Effector CD8-positive, alpha-beta T cell (primary cell): ENCODE measurements at places on chromosomes 13 and 19.

DNA sequence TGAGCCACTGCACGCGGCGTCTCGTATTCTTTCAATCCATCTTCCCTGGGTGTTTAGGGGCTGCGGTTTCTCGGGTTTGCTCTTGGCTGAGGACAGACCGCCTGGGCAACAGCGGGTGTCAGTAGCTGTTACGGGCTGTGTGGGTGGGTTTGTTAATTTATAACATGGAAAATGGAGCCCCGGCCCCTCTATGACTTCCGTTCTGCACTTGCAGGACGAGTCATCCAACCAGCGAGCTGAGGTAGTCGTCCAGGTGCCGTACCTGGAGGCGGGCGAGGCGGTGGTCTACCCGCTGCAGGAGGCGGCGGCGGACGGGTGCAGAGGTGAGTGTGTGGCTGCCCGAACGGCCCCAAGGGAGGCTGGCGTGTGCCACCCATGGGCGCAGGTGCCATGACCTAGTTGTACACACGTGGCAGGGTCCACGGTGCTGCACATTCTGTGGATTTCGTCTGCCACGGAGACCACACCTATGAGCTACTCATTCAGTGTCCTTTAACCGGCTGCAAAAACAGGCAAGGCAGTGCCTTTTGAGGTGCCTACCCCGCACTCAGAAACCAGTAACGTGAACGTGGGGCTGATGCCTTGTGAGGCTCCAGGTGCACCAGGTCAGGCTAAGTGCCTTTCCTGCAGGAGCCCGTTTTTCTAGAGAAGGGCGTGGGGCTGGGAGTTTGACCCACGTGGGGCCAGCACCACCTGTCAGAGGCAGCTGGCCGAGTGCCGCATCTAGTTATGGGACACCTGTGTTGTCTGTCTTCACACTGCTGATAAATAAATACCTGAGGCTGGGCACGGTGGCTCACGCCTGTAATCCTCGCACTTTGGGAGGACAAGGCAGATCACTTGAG, 10.9 kb downstream of the POLR2E start:
- no peak for DNase-seq

GRCh38 chr19:48659768-48660167, 13.0 kb downstream of the NTN5 start:
- DNase-seq: no peak

GRCh38 chr13:101300531-101300930, 115.8 kb downstream of the NALCN start:
- DNase-seq: no peak

DNA sequence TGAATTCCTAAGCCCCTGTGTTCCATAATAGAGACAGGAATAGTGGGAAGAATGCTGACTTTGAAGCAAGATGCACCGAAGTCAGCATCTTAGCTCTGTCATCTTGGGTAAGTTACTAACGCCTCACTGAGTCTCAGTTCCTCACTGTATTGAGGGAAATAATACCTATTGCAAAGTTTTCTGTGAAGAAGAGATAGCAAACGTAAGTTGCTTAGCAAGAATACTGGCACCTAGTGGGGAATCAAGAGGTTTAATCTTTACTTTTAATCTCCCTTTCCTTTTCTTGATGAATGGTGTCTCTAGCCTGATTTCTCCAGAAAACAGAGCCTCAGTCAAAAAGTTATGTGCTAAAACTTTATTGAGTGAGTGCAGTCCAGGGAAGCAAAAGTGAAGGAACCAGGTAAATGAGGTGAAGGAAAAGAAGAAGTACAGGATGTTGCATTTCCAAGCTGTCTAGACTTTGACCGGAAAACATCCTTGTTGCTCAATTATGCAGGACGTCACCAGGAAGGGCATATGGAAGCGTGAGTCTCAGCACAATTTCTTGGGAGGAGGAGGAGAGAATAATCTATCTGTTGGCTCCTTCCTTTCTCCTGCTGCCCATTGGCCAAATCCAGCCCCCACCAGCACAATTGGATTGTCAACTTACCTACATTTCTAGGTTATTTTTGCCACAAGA, 210.0 kb downstream of the B3GLCT start:
- DNase-seq: no peak
